ENCODE measurements at places on chromosomes 12 and 14.

- no peak for DNase-seq
Measured at GRCh38 chr12:30806989-30807694, 52.4 kb upstream of the CAPRIN2 start.

GRCh38 chr12:22536346-22536945, 7.9 kb downstream of the C2CD5 start:
- no peak for DNase-seq

- no peak for DNase-seq
Measured at GRCh38 chr12:18383203-18383602, 121.9 kb downstream of the PIK3C2G start.

- DNase-seq: no peak
Measured at GRCh38 chr14:94545131-94545841, 16.0 kb upstream of the SERPINA4 start.

DNA sequence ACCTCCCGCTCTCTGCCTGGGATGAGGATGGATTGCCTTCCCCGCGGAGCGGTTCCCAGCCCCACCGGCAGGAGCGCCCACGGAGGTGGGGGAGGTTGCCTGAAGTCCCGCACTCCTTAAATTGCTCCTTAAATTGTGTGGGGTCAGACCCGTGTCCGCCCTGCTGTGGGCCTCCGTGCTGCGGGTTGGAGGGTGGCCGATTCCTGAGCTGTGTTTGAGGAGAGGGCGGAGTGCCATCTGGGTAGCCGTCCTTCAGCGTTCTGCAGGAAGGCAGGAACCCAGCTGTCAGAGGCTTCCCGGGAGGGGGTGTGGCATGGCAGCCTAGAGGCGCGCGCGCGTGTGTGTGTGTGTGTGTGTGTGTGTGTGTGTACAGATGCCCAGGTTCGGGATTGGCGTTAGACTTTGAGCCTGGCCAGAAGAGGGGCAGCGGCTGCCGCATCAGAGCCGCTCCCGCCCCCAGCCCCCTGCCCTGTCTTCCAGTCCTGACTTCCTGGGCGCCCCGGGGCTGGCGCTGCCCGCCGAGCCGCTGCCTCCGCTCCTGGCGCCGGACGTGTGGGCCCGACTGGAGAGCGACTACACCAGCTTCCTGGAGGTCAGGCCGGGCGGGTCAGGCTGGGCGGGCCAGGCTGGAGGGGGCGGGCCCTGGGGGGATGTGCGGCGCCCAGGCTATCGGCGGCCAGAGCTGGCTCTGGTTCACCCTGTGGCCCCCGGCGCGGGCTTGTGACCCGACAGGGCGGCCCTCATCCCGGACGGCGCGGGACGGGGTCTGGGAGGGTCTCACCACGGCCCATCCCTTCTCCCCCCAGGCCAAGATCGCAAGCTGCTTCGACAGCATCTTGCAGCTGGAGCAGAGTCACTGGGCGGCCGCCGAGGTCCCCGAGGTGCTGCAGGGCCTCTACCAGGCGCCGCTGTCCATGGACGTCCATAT, 9.2 kb downstream of the EXOC3L4 start:
- no peak for DNase-seq

DNA sequence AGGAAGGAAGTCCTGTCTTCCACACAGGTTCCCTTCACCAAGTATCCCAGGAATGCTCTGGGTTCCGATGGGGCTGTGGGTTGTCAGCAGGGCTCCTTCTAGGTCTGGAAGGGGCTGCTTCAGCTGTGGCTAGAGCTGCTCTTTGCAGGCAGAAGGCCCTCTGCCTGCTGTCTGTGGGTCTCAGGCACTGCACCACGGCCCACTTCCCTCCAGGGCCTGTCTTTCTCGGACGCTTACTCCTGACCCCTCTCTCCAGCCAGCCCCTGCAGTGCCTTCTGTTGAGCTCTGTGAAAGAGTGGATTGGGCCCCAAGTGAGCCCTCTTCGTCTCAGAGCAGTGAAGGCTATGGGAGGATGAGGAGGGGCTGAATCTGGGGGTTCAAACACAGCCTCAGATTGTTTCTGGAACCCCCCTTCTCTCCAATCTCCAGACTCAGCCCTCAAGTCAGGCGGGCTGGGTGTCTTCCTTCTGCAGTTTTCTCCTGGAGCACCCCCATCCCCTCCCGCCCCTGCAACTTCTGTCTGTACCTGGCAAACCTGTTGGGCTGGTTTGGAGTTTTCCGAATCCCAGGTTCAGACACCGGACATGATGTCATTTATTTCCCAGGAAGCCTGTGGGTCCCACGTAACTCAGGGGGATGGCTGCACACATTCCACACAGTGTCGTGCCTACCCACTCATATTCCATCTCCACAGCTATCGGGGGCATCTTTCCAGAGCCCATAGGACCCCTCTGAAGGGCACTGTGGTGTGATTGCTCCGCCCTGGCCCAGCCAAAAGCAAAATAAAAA, 24.9 kb upstream of the SPPL3 start:
- no peak for DNase-seq

DNA sequence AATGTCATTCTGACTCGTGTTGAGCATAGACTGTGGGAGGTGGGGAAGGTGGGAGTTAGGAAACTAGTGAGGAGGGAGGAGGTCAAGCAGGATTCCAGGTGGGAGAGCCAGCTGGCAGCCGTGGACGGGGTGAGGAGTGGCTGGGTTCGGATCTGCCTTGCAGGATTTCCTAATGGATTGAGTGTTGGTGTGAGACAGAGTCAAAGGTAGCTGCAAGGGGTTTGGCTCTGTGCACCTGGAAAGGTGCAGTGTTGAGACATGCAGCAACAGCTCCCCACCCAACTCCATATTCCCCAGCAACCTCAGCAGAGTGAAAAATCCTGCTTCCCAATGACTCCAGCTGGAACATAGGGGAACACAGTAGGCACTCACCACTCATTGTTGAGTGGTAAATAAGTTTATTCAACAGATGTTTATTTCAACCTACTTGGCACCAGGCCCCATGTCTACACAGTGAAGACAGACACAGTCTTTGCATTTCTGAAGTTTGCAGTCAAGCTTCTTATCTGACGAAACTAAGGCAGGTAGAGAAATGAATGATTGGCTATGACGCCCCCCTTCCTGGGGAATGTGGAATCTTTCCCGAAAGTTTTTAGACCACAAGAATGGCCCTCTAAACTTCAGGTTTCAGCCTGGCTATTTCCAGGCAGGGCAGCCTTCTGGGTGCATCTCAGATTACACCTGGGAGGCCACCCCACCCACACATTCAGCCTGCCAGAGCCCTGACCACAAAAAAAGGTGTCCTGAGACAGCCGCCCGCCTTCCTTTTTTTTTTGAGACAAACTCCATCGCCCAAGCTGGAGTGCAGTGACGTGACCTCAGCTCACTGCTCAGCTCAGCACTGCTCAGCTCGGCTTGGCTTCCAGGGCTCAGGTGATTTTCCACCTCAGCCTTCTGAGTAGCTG, 37.9 kb upstream of the PLEKHG6 start:
- DNase-seq: no peak

- DNase-seq: no peak
Measured at GRCh38 chr12:46124848-46125619, 134.7 kb upstream of the SCAF11 start.

- DNase-seq: no peak
Measured at GRCh38 chr14:68042586-68043210, 223.1 kb downstream of the RAD51B start.

GRCh38 chr12:128789356-128789929, 34.3 kb downstream of the SLC15A4 start:
- DNase-seq: no peak

DNA sequence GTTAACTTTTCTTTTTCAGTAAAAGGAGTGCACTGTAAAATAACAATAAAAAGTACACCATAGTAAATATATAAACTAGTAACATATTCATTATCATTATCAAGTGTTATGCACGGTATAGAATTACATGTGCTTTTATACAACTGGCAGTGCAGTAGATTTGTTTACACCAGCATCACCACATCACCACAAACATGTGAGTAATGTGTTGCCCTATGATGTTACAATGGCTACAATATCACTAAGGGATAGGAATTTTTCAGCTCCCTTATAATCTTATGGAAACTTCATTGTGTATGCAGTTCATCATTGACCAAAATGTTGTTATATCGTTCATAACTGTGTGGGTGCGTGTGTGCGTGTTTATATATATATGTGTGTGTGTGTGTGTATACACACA, 23.5 kb upstream of the NEDD1 start:
- no peak for DNase-seq

DNA sequence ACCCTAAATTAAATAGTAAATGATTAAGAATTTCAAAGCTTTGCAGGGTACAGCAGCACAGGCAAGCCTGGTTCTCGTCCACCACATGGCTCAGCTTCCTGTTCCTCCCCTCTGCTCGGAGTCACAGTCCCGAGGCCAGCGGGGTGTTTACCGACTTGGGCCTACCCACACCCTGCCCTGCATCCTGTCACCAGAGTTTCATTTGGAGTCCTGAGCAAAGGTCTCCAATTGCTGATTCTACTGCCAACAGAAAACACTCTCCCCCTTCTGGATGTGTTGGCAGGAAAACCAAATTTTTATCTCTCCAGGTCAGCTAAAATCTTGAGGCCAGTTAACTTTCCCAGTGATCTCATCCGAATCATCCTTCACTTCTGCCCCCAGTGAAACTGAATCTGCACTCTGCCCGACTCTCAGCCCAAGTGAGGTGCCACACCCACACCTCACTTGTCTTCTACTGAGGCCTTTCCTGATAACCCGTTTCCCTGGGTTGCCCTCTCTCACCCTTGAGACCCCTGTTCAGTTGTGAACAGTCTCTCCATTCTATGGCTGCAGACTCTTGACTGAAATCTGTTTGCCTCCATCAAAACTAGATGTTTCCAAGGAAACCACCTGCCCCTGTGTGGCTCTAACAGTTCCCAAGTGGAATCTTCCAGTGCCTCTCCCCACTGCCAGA, 71.2 kb downstream of the VCPKMT start:
- peak; percentile 74 for DNase-seq

DNA sequence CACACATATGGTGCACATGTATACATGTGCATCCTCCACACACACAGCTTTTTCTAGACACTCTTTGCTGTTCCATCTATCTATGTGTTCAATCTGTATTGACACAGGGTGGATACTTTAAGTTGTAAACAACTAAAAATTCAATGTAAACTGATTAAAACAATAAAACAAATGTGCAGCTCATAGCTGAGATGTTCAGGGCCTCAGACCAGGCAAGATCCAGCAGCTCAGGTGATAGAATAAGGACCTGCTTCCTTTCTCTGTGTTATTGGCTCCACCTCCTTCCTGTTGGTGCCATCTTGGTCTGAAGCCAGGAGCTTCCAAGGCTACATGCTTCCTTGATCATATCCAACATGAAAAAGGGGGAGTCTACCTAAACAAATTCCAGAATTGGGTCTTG, 158.1 kb upstream of the RFLNA start:
- DNase-seq: no peak

GRCh38 chr12:95184121-95184520, 33.1 kb downstream of the FGD6 start:
- no peak for DNase-seq

DNA sequence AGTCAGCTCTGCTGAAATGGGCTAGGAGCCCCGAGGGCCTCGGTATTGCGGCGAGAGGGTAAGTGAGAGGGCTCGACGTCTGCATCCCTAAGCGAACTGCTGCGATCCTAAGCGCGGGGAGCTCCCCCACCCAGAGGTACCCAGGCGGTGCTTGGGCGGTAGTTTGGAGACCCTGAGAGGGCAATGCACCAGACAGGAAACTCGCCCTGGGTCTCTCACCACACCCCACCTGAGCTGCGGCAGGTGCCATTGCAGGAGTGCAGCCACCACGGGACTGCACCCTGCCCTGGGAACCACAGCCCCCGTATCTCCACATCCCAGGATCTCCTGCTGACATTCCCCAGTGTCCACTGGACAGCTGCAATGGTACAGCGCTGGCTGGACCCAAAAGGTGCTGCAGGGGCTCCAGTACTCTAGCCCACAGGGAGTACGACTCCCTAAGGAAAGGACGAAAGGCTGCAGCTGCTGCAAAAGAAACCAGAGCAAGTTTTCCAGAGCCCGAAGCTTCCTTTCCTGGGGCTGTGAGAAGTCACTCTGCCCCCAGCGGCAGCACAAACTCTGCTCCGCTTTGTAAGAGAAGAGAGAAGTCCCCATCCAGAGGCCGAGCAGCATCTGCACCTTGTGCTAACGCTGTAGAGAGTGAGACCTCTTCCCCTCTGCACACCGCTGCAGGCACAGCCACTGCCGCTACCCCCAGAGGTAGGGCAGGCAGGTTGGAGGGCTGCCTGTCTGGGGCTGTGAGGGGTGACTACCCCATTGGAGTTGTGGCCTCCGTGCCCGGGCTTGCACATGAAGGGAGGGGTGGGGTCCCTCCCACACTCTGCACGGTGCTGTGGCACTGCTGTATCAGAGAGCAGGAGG, 31.1 kb upstream of the MON2 start:
- peak; percentile 54 for DNase-seq

- no peak for DNase-seq
Measured at GRCh38 chr12:24905431-24905830, 43.5 kb downstream of the BCAT1 start.

GRCh38 chr12:119463211-119463926, 128.8 kb downstream of the CCDC60 start:
- no peak for DNase-seq

GRCh38 chr14:51367600-51367931, 127.5 kb downstream of the TMX1 start:
- DNase-seq: no peak

DNA sequence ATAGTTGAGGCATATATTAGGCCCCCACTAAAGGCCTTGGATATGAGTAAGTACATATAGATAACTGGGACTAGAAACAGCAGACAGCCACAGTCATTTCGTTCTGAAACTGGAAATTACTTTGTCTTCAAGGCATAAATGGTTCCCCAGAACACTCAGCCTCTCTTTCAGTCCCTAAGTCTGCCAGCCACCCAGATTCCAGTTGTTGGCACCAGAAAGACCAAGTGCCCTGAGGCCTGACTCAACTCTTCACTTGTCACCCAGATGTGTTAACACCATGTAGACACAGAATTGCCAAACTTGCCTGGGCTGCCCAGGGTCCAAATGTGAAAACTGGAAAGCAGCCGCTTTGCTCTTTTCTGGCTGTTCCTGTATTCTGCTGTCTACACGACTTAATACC, 3.0 kb upstream of the LGALS3 start:
- no peak for DNase-seq

DNA sequence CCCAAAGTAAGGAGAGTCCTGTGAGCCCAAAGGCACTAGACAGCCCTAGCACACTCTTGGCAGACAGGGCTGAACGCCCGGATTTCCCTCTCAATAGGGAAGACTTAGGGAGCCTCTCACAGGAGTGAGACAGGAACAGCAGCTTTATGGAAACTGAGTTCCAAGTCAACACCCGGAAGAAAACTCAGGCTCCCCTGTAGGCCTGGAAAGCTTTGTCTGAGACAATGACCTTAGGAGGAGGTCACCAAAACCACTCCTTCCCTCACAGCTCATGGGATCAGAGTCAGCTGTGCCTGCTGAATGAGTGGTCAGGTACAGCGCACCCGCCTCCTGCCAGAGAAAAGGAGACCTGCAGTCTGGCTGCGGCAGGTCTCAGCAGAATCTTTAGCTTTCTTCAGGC, 229.5 kb downstream of the CACNA1C start:
- no peak for DNase-seq

DNA sequence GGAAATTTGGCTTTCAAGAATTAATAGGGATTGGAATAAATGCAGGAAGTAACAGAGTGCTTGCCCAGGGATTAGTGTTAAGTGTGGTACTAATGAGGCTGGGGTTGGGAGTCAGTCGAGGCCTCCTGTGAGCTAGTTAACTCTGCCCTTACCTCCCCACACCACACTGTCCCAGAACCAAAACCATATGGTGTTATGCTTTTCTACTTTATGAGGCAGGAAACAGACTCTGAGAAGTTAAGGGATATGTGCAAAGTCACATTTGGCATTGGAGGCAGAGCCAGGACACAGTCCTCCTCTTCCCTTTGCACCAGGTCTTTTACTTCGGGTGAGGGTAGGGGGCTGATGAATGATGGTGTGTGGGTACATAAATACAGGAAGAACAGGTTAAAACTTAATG, 41.9 kb downstream of the PELI2 start:
- no peak for DNase-seq

GRCh38 chr14:91108941-91109611, 4.8 kb upstream of the DGLUCY start:
- DNase-seq: peak; percentile 44
